ENCODE measurements at places on chromosomes 5 and 9.

GRCh38 chr5:17929171-17929570, 294.9 kb downstream of the TAF11L14 start:
- no peak for DNase-seq

DNA sequence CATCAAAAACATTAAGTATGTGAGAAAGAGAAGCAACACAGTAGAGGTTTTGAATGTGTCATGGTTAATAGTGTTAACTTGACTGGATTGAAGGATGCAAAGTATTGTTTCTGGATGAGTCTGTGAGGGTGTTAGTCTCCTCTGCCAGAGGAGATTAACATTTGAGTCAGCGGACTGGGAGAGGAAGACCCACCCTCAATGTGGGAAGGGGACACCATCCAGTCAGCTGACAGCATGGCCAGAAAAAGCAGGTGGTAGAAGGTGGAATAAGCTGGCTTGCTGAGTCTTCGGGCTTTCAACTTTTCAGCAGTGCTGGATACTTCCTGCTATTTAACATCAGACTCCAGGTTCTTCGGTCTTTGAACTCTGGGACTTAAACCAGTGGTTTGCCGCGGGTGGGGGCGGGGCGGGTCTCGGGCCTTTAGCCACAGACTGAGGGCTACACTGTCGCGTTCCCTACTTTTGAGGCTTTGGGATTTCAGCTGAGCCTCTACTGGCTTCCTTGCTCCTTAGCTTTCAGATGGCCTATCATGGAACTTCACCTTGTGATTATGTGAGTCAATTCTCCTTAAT, 309.9 kb upstream of the ST8SIA4 start:
- DNase-seq, result no peak

GRCh38 chr5:119055294-119055693, 15.6 kb upstream of the DMXL1 start:
- DNase-seq, result no peak

- no peak for DNase-seq
These were observed 15.6 kb downstream of the WWC1 start for GRCh38 chr5:168307022-168307421.

- no peak for DNase-seq
These were observed 105.6 kb downstream of the ATPSCKMT start for GRCh38 chr5:10144040-10144439.

GRCh38 chr9:18746631-18747030, 272.7 kb downstream of the ADAMTSL1 start:
- DNase-seq, result no peak

GRCh38 chr5:180869587-180869986, 8.5 kb upstream of the ZFP62 start:
- no peak for DNase-seq

- no peak for DNase-seq
These were observed 61.8 kb downstream of the ACTBL2 start for GRCh38 chr5:57420801-57421200.

DNA sequence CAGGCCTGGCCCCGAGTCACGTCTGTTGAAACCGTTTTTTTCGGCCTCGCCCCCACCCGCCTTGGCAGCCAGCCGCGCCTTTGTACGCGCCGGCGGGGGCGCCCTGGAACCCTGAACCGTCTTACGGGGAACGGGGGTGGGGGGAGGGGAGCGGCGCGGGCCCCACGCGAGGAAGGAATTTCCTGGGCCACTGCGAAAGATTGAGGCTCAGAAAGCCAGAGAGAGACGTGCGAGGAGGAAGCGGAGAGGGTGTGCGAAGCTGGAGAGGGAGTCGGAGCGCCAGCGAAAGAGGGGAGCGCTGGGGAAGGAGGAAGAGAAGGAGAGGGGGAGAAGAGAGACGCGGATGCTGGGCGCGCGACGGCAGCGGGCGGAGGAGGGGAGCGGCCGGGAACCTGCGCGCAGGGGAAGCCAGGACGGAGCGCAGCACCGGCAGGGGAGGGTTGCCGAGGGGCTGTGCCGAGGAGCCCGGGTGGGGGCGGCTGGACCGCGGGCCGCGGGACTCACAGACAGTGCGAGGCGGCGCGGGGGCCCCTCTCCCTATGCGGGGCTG, 4.6 kb upstream of the PRDM12 start:
- no peak for DNase-seq

GRCh38 chr5:41264019-41264418, 50.7 kb upstream of the C6 start:
- DNase-seq, result no peak

GRCh38 chr5:172820046-172820767, 13.8 kb upstream of the ERGIC1 start:
- no peak for DNase-seq

DNA sequence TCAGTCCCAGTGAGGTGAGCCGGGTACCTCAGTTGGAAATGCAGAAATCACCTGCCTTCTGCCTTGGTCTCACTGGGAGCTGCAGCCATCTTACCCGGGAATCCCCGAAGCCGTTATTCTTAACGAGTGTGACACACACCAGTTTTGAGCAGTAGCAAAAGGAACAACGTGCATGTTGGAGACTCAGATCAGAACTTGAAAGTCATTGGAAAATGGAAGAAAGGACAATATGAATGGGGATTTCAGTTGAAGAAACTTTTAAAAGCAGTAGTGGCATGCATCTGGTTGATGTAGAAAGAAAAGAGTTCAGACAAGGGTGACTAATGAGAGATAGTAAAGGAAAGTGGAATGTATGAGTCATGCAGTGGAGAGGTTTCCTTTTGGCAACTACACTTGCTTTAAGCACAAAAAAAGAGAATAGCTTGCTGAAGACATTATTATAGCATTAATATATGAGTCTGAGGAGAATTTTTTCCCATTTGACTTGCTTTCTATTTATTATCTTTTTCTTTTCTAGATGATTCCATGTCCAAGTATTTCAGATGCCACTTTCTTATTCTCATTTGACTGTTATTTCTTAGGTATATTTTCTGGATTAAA, 44.4 kb upstream of the ANKDD1B start:
- DNase-seq, result no peak

All from cerebellar nuclear complex (tissue), 1 donor.